ENCODE measurements at places on chromosomes 2 and 18.

DNA sequence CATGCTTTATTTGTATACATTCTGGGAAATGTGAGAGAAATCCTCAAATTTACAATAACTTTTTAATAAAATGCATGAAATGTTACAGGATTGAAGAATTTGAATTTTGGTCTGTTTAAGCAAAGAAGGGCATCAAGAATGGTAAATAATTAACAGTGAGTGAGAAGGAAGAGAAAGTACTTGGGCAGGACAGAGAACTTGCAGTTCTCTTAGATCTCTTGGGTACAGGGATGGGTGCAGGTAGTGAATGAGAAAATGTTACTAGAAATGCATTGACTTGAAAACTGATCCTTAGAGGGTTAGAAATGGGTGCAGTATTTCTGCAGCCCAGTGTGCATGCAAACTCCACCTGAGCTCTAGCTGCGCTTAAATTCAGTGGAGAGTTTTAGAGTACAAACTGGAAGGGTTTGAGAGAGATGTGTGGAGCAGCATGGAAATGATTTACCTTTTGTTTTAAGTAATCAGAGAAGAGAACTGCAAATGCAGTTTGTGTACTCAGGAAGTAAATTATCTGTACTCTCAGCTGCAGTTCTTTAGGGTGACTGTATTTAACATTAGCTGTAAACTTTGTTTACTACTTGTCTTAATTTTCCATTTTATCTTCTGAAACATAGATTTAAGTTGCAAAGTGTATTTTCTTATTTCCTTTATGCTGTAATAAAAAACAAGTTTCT lies 51.0 kb upstream of the RAB27B start:
- no peak for DNase-seq

GRCh38 chr2:69013142-69013839 lies at the start of gene ANTXR1:
TSS of gene ANTXR1 (plus strand) at chr2:69013179. CDS start at chr2:69013500, 321 bp downstream.
- DNase-seq: peak; percentile 84

DNA sequence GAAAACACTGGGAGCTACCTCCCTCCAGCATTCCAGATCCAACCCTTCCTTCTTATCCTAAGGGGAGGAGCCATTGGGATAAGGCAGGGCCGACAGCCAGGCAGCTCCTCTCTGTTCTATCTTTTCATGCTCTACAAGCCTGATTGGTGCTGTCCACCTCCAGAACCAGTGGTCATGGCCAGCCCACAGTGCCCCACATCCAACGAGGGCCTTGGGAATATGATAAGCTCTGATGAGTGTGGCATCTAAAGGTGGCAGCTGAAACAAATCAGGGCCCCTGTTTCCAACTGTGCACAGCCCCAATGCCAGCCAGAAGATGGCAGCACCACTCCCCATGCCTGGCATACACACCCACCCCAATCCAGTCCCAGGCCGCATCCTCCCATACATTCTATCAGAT lies 329.3 kb downstream of the C1D start:
- DNase-seq: peak; percentile 52

DNA sequence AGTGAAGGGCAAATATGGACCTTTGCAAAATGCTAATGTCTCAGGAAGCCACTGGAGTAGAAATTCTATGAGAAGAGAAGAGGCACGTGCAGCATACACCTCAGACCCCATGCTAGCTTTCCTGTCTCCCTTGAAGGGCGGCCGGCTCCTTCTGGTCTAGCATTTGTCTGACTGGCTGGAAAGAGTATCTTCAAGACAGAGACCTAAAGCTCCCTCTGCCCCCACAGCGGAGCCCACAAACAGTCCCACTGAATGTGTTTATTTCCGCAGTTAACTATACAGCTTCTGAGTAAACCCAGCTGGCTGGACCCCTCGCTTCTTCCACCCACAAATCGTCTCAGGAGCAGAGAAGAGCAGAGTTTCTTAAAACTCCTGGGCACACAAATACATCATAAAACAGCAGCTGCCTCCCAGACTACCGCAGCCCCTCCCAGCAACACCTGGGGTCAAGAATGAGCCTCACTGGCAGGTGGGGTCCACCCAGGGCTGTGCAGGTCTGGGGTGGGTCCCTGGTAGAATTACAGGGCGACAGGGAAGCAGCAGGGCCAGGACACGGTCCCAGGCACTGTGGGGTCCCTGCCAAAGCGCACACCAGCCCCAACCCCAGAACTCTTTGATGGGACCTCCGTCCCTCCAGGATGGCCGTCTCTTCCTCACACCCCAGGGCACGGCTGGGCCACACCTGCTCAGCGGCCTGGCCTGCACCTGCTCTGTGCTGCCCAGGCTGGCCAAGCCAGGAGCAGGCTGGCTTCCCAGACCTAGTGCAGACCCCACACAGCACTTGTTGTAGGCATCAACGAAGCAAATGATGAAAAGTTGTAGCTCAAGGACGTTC lies 103.8 kb downstream of the PXDN start:
- DNase-seq: no peak

- no peak for DNase-seq
Measured at GRCh38 chr2:240140920-240141319, 462 bp upstream of the OTOS start.

DNA sequence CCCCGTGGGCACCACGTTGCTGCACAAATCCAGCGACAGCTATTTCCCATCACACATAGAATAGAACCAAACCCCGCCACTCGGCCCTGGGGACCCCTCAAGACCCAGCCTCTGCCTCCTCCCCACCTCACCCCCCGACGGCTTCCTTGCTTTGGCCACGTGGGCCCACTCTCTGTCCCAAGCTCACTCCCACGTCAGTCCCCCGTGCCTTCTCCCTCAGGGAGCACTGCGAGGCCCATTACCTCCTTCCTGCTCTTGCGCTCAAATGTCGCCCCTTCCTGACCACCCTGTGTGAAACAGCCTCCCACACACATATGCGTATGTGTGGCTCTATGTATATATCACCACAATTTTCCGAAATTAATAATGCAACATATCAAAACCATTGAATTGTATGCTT lies 239.7 kb downstream of the SH3BP4 start:
- no peak for DNase-seq

DNA sequence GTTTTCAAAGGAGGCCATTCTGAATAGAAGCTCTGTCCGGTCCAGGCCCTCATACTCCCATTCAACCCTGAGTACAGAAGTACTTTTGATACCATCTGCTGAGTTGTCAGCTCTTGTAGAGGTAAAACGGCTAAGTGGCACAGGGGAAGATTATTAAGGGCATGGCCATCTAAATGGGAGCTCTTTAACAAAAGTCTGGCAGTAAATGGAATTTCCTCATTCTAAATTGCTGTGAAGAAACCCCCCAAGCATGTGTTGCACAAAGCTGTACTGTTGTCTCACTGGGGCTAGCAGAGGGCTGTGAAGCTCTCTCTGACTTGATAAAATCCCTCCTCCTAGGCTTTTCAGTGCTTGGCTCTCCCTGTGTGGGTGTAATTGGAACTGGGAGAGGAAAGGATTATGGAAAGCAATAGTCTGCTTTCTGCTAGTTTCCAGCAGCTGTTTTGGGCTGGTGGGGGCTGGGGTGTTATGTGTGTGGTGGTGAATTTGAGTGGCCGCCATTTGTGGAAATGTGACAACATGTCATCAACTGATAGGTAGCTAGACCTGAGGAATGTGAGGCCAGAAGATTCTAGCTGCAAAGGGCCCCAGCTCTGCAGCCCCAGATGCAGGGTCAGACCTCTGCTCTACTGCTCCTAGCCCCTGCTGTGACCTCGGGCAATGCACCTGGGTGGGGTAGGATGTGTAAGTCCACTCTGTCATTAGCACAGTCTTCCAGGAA lies 65.1 kb downstream of the MAP4K4 start:
- no peak for DNase-seq

DNA sequence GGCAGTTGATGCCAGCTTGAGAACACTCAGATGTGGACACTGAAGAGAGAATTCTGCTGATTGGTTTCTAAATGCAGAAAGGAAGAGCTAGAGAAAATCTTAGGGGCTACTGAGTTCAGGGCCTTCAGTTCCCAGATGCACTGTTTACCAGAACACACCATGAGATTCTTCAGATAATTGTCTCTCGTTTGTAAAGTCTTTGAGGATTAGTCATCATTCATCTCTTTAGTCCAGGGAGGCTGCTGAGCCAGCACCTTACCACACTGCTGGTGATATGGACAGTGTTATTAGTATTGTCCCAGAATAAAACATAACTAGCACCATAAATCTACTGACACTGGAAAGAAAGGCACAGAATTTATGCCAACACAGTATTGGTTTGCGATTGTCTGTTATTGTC lies 690.8 kb upstream of the CELF4 start:
- DNase-seq: no peak

- no peak for DNase-seq
Measured at GRCh38 chr2:151904807-151905206, 76.6 kb upstream of the ARL5A start.

DNA sequence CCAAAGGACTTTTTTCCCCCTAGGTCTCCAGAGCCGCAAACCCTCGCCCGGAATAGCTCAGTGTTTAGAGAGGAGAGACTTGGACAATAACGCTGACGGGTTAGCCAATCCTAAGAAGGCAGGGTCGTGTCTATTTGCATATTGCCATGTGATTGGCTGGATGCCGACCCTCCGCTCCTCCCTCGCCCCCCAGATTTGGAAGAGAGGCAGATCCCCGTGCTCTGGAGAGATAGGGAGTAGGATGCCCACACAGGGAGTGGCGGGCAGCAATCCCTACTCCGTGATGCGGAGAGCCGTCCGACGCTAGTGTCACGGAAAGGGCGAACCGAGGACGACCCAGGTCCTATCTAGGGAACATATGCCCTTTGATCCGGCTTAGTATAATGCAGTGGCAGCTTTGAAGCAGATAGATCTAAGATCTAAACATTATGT lies 1.4 kb downstream of the WNT6 start:
- DNase-seq: peak; percentile 89

DNA sequence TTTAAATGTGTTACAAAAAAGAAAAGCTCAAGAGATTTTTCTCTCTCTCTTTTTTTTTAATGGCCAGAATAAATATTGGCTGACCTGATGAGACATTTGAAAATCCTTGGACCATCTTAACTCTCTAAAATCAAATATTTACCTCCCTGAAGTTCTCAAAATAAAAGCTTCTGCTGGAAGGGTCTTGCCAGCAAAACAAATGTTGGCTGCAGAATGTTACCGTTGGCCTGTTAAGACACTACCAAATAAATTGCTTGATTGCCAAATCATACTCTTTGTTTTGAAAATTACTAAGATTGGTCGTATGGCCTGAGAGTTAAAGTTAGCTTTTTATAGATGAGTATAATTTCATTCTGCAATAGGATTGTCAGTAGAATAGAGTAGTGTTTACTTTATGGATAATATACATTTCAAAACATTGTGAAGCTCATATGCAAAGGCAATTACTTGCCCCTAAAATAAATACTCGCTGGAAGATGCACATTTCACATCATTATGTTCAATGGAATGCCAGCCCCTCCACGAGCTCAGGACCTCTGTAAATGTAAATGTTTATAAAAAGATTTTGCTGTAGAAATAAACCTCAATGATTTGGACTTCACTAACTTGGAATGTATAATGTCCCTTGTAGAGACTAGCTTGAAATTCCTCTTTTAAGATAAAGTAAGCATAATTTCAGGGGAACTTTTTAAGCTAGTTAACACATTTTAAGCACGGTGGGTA lies 193.4 kb downstream of the SOX11 start:
- DNase-seq: no peak

- no peak for DNase-seq
Measured at GRCh38 chr2:102078773-102079172, 63.8 kb upstream of the IL1R1 start.

DNA sequence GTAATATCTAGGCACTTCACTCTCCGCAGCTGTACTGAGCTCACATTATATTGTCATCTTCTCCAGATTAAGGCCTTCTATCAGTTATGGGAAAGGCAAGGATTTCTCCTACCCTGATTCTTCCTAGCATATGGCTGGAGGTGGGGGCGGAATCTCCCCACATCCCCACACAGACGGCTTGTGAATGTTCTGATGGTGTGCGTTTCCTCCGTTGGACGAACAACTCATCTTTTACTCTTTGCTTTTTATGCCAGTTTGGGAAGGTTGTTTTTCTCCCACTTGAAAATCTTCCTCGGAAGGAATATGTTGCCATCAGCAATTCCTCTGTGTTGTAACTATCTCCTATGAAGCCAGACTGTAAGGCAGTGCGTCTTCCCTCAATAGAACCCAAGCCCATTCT lies 24.3 kb downstream of the KLHL29 start:
- no peak for DNase-seq

- no peak for DNase-seq
Measured at GRCh38 chr2:98543214-98543613, 65.1 kb downstream of the COA5 start.

GRCh38 chr2:72993147-72993932 lies 76.0 kb downstream of the EMX1 start:
- peak; percentile 45 for DNase-seq

- DNase-seq: peak; percentile 4
Measured at GRCh38 chr18:46542545-46542944, 114.5 kb downstream of the LOXHD1 start.

DNA sequence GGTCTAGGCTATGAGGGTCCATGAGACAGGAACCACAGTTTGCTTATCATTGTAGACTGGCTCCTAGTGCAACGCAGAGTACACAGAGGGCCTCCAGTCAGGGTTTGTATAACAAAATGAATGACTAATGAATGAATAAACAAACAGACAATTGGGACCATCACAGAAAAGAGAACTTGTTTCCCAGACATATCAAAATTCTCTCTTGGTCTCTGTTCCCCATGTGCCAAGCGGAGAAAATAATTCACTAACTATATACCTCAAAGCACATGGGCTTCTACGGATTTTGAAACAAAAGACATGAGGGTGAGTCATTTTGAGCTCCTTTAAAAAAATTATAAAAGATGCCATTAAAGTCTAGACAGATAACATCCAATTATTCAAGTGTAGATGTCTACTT lies 28.0 kb downstream of the INO80C start:
- peak; percentile 19 for DNase-seq

DNA sequence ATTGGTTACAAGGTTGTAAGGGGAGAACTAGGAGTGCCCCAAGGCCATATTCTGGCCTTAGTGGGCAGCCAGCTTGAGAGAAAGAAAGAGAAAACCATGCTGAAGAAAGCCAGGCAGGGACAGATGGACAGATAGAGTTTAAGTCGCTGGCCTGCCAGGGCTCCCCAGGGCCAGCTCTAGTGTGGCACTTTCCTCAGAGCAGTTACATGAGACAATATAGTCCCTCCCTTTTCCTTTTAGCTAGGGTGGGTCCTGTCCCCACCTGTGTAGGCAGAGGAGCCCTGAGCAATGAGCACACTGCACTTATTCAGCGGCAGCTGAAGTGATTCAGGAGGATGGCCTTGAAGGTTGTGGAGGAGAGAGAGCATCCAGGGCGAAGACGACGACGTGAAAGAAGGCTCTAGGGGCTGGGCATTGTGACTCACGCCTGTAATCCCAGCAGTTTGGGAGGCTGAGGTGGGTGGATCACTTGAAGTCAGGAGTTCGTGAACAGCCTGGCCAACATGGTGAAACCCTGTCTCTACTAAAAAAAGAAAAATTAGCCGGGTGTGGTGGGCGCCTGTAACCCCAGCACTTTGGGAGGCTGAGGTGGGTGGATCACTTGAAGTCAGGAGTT lies 152.0 kb upstream of the SLC1A4 start:
- DNase-seq: peak; percentile 70
